ENCODE measurements at places on chromosomes 1 and 21.

DNA sequence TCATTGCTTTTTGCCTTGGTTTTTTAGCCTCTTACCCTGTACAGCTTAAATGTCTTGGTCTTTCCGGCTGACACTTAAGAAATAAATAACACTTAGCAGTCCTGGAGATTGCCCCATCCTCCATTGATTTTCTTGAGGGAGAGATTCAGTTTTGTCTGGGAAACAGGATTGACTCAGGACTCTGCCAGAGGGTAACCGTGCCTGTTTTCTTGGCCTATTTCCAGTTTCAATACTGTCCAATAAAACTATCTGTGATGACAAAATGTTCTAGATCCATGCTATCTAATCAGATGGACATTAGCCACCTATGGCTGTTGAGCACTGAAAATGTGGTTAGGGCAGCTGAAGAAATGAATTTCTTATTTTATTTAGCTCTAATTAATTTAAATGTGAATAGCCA lies 216.1 kb downstream of the DUSP10 start:
- DNase-seq: no peak

DNA sequence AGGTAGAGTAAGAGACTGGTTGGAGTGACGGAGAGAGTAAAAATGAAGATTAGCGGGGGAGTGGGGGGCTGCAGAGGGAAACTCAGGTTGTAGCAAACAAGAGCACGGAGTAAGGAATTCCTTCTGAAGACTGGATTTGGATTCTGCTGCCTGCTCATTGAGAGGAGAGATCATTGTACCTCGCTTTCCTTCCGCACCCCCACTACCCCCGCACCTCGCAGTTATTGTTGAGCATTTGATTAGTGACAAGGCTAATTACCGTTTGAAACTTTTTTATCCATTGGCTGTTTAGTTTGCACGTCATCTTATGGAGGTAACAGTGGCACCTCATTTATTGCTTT lies 463 bp downstream of the PRPF3 start:
- no peak for DNase-seq

DNA sequence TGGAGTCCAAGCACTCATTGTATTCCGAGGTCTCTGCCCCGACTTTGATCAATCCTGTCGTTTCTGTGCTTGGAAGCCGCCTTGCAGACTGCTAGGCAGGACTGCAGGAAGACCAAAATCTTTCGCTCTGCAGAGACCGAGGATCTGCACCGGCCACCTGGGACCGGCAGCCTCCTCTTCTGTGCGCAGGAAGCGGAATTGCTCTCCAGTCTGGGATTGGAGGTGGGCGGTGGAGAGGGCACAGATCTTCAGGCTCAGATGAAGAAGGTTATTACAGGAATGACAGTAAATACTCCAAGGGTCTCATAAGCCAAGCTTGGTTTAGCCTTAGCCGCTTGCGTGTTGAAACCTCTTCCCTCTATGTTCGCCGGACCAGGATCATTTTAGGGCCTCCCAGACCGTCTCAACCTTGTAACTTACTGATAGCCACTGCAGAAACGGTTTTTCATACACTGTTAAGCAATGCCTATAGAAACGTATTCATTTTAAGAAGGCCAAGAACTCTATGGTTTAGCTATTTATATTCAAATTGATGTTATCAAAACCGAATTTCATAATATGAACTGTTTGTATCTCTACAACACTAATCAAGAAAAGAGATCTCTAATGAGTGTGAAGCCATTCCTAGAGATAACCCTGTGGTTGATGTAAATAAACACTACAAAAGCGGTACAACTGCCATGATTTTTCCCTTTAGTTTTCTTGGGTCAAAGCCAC lies 1.1 kb downstream of the MIA3 start:
- no peak for DNase-seq

- DNase-seq: no peak
Measured at GRCh38 chr1:151574575-151575529, 34.7 kb downstream of the TUFT1 start.
